ENCODE measurements at places on chromosomes 6 and 20.

DNA sequence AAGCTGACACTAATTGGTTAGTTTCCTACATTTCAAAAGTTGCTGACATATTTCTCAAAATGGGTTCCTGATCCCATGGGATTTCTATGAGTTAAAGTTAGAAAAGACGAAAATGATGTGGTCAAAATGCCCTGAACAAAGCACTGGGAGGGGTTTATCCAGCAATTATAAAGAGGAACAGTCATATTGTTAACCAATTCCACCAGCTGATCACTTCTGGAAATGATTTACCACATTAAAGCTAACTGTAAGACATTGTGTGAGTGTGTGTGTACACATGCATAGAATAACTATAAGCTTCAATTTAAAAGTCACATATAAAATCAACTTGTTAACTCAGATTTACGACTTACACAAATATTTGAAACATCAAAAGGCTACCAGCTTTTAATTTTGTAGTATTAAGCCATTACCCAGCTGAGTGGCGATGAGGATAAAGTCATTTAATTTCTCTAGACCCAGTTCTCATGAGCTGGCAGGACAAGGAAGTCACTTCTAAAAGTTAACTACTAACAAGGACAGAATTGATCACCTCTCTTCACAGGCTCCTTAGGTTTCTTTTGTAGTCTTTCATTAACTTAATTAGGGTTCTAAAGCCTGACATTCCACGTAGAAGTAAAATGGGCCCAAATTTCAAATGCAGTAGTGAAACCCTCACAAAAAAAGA lies 40.4 kb downstream of the MAN1A1 start:
- no peak for DNase-seq

GRCh38 chr6:93040375-93040774 lies 379.0 kb downstream of the EPHA7 start:
- DNase-seq, result no peak

DNA sequence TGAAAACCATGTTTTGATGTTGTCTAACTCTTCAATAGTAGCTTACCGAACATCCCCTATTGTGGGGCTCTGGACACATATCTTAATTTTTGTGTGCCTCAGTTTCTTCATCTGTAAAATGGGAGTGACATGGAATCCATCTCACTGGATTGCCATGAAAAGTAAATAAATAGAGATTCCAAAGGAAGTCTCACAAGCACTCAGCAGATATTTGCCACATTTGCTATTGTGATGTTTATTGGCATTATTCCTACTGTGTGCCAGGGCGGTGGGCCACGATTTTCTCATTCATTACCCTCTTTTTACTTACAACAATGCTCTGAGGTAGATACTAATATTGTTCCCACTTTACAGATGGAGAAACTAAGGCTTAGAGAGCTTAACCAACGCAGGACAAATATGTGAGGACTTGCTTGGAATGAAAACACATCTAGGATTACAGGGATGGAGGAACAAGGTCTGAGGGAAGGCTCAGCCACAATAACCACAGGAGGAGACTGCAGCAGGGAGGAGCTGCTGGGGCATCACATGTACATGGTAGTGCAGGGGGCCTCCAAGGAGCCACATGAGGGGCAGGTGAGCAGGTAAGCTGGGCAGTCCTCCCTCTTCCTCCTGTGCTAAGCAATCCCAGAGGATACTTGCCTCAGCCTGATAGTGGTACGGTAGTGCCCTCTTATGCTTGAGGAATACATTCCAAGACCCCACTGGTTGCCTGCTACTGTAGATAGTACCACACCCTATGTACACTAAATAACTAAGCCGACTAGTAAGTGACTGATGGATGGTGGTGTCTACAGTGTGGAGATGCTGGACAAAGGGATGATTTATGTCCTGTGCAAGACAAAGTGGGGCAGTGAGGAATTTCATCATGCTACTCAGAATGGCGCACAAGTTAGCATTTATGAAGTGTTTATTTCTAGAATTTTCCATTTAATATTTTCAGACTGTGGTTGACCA lies 176.9 kb downstream of the FOXA2 start:
- no peak for DNase-seq

DNA sequence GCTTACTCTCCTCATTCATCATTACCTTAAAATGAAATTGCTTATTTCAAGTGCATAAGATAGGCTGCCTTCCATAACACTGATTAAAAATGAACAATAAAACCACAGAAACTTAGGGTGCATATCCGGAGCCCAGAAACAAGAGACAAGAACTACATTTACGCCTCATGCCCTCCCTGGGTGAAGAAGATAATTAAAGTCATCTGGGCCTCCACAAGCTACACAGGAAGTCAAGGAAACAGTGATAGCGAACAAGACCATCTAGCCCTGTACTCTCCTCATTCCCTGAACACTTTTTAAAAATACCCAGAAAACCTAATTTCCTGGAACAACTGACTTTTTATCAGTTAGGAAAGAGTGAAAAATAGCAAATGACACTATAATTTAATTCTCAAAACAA lies 6.3 kb downstream of the SOD2 start:
- DNase-seq, result no peak

GRCh38 chr6:2053691-2054090 lies 191.7 kb downstream of the GMDS start:
- no peak for DNase-seq

DNA sequence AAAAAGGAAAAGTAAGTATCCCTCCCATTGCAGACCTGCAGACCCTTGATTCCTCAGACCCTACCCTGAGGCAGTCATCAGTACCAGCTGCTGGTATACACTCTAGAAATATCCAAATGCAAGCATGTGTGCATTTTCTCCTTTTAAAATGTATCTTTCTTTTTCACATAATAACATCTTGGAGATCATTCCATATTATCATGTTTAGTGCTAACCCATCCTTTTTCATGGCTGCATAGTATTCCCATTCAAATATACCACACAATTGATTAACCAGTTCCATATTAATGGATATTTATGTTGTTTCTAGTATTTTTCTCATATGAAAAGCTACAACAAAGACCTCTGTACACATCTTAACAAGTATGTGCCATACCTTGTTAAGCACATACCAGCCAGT lies 70.8 kb downstream of the BLOC1S5 start:
- DNase-seq, result no peak
